ENCODE measurements at places on chromosomes 11 and 22. TPM values are rescaled to one million over a fixed set of nuclear protein-coding genes. Genes with fewer than 3 reads are reported as not detected.

GRCh38 chr11:128552783-128553661 lies 34.3 kb downstream of the ETS1 start:
- DNase-seq: peak; percentile 11

DNA sequence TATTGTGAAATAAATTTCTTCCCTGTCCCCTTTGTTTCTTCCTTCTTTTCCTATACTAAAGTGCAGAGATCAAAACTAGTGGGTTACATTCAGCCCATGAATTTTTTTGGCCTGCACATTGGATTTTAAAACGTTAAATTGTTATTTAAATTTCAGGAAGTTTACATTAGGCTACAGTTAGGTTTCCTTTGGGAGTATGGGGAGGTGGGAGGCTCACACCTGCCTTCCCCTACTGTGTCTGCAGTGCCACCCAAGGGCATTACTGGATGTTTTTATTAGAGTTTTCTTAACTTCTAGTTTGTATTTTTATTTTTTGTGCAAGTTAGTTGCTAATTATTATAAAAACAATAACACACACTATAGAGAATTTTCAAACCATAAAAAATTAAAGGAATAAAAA lies 51.7 kb downstream of the CYB5R2 start:
- no peak for DNase-seq

DNA sequence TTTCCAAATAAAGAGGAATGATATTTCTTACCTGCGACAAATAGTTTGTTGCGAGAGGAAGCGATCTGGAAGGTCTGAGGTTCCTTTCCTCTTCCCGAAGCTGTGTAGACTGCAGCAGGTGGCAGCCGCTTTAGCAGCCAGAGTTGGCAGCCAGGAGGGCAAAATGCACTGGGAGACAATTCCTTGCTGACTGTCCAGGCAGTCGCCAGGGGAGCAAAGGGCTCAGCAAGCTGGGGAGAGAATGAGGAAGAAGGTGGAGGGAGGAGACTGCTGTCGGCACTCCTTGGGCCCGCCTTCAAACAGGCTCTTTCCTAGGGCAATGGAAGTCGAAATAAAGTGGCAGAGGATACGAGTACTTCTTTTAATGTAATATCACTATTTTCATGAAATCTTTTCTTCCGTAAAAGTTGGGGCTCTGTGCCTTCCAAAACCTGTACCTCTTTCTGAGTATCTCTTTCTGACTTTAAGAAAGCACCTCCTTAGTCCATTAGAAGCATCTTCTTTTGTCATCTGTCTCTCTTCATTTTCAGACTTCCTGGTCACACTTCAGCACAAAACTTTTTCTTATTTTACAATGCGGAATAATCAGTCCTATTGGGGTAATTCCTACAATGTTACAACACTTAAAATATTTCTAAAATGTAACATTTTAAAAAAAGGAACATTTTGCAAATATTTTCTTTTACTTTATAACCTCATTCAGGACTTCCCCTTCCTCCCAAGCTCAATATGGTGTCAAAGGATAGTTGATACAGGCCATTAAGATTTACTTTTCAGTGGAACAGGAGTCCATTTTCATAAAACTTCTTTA lies at the start of gene IL18:
Gene IL18 (minus strand): TSS at position 220 of the 811 bp plus-strand sequence. CDS start 9,041 bp downstream, outside the sequence.
- no peak for DNase-seq

- DNase-seq: no peak
Measured at GRCh38 chr22:33381531-33382406, 323.6 kb upstream of the SYN3 start.

DNA sequence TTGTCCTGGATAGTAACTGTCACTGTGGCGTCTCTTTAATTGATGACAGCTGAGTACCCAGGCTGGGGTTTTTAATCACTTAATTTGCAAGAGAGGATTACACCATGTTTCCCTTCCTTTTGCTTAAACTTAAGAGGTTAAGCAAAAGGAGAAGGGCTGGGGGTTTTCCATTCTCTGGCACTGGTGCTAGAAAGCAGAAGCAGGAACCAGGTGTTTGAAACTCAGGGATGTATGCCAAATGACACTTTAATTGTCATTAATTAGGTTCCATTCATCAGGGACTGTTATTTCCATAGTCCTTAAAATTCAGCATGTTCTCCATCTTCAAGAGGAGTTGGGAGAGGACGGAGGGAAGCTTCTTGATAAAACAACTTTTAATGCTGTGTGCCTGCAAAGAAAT lies 746.2 kb downstream of the NELL1 start:
- DNase-seq: peak; percentile 9

- DNase-seq: no peak
Measured at GRCh38 chr22:17346578-17346977, 22.7 kb upstream of the CECR2 start.

DNA sequence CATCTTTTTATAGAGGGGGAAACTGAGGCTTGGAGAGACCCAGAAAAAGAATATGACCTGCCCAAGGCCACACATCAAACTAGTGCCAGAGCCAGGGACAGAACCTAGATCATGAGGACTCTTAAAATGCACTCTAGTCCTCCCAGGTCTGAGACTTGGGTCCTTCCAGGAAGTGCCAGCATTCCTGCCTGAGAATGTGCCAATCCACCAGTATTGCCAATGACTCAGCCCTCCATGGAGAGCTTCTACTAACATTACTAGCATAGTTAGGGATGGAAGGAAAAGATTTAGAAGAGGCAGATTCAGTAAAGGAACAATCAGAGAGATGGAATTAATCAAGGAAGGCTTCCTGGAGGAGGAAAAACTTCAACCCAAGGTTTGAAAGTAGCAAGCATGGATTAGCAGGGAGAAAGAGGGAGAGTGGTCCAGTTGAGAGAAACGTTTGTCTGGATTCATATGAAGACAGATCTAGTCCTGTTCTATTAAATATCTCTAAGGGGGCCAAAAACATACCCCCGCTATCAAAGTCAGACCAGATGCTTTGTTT lies 20.1 kb upstream of the SMIM35 start:
- DNase-seq: no peak

- DNase-seq: no peak
Measured at GRCh38 chr11:66334605-66335442, 1.4 kb downstream of the RIN1 start.

GRCh38 chr11:12455938-12456337 lies 78.6 kb downstream of the PARVA start:
- DNase-seq: no peak

GRCh38 chr11:69810289-69811118 lies 8.7 kb downstream of the FGF3 start:
- no peak for DNase-seq

DNA sequence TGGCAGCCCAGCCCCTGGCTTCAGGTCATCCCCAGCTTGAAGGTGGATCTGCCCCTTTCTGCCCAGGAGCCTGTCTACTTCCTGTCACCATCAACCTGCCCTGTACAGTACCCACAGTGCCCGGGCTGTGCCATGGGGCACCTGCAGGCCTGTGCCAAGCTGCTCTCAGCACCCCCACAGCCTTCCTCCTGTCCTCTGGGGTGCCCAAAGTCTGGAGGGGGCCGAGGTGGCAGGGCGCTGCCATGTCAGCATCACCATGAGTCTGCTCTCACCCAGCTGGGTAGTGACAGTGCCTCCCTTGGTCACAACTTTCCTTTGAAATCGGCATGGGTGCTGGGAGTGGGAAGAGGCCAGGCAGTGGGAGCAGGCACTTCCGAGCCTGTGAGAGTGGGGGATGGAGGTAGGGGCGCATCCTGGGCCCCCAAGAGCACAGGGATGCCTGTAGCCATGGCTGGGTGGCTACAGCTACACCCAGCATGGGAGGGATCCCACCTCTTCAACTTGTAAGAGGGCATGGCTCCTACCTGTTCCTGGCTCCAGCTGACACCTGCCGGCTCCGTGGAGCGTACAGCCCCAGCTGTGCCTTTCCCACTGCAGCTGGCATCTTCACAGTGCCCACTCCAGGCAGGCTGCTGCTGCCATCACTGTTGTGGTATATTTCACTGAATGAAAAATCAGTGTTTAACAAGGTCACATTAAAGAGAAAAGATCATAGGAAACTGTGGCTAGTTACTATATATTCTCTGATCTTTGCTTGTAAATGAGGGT lies 42.9 kb downstream of the RNF169 start:
- DNase-seq: no peak

DNA sequence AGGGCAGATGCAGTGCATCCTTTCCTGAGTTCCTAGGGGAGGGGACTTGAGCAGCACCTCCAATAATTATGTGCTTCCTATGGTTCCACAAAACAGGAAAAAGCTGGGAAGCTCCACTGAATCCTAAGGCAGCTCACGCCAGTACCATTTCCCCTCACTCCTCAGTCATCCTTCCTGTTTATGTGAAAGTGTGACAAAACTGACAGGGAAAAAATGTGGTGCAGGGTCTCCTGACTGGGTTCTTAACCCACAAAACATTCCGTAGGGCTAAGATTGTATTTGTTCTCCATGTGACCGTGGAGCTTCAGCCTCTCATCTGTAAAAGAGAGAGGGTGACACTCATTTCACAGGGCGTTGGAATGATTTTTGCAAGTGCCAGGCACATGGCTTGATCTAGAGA lies 12.2 kb upstream of the LYVE1 start:
- no peak for DNase-seq

GRCh38 chr11:118889797-118890196 lies 6.1 kb downstream of the CXCR5 start:
- no peak for DNase-seq

DNA sequence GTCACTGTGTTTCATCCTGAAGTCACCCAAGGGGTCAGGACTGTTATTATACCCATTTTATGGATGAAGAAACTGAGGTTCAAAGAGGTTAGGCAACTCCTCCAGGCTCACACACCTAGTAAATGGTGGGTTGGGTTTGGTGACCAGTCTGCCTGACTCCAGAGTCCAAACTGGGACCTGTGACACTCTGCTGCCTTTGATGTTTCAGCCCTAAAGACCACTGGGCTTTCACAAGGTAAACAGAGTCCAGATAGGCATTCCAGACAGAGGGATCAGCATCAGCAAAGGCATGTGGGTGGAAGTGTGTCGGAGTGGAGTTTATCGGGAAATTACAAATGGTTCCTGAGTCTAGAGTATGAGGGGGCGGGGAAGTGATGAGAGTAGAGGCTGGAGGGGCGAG lies 38.5 kb downstream of the MICAL2 start:
- no peak for DNase-seq

DNA sequence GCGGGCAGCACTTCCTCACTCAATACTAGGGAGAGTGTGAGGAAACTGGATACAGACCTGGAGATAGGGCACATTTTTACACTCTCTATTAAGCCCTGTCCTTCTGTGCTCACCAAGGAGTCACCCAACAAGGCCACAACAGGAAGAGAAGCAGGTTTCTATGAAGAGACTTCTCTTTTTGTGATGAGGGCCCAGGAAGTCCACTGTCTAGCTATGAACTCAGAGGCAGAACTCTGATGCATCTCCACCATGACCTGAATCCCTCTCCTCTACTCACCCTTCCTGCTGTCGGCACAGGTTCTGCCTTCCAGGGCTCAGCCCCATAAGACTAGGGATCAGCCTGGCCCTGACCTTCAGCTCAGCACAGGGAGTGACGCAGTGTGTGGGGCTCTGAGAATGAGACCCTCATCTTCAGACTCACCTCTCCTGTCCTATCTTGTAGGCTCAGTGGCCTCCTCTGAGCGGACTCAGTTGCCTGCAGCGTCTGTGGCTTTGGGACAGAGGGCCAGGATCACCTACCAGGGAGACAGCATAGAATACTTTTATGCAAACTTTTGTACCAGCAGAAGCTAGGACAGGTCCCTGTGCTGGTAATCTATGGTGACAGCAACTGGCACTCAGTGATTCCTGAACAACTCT lies 49.3 kb upstream of the IGLL5 start:
- no peak for DNase-seq

DNA sequence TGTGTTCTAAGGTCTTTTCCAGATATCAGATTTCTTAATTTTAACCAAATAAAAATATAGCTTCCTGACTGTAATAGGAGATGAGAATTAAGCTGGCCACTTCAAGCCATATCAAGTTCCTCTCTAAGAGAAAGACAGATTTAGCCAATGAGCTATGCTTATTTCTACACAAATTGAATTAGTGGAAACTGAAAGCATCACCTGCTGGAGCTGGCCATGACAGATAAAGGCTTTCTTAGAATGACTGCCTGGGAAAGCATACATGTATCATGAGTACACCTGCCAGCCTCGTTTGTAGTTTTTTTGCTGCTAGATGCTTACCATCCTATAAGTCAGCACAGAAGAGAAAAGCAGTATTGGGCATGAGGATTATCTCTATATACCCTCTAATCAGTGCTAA lies 53.5 kb upstream of the DBX1 start:
- no peak for DNase-seq

DNA sequence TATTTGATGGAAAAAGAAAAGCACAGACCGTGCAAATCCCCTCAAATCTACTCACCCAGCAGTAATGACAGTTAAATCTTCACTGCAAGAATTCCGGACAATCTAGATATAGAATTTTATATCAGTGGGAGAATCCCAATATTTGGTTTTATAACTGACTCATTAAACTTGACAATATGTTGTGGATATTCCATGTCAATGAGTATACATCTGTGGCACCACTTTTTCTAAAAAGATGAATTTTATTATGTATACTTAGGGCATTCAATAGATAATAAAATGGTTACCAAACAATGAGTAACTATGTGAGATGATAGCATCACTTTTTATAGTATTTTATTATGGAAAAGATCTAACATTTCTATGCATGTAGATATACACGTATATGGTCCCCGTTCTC lies 79.9 kb downstream of the OSBP2 start:
- no peak for DNase-seq

GDPD4 gene
- not detected for total RNA-seq

TECTA gene
- total RNA-seq: 0.52 TPM

GAB4 gene
- total RNA-seq: not detected

CYP2D6 gene
- total RNA-seq: 2.4 TPM

MPZL3 gene
- 0.33 TPM for total RNA-seq

BDNF gene
- 0.07 TPM for total RNA-seq
